Endodermal cell (in vitro differentiated cells): ENCODE measurements at places on chromosomes 16 and 17. TPM values are rescaled to one million over a fixed set of nuclear protein-coding genes. Genes with fewer than 3 reads are reported as not detected.

Gene SLC43A2
- 11.7 to 15.5 TPM (median 14.0 TPM) in 3 replicates for total RNA-seq

DNA sequence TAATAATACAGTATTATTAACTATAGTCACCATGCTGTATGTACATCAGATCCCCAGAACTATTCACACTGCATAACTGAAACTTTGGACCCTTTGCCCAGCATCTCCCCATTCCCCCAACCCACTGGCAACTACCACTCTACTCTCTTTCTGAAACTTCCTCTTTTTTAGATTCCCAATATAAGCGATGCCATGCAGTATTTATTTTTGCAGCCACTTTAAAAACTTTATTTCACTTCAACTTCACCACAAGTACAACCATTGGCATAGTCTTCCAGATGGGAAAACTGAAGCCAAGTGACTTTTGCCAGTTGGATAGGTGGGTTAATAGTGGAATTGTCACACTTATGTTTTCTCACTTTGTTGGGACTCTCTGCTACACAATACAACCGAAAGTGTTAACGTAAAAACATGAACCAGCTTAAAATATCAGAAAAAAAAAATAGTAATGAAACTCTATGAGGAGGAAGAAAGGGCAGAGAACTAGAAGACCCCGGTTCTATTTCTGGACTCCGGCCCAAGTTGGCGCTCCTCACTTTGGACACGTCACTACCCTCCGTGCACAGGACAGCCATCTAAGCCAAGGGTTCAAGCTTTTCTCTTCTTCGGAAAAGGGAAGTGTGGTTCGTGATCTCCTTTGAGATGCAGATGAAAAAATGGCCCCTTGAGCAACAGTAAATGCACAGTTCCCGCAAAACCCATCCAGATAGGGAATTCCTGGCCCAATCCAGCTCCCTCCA is 743 bp downstream of the SHCBP1 start:
- no peak for DNase-seq

- no peak for DNase-seq
Measured at GRCh38 chr16:12195296-12195695, 218.8 kb downstream of the SNX29 start.

DNA sequence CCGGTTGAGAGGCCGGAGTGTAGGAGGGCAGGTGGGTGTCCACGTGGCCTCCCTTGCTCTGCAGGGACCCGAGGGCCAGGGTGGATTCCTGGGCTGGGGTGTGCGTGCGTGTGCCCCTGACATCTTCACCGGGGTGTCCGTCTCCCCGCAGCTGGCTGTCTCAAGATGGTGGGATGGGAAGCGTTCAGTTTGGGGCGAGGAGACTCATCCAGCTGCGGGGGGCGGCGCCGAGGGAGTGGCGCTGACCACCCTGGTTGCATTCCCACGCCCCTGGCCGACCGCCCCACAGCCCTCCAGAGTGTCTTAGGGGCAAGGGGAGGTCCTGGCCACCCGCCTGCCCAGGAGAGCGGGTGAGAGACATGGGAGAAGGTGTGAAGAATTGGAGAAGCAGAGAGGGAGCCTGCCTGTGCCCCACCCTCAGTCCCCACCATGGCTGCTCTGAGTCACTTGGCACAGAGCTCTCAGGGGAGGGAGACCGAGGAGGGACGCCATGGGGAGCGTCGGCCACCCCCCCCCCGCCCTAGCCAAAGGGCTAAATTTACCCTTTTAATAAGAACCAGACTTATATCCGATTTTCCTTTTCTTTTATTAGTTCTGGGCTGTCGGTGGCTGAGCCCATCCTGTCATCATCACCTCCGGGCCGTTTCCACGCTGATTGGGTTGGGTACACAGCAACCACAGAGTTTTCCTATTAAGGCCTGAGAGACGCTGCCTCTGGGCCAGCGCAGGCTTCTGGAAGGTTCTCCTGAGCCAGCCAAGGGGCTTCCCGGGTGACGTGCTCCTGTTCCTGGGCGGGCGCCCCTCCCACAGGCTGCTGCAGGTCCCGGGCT is 22.0 kb downstream of the BAHCC1 start:
- no peak for DNase-seq

DNA sequence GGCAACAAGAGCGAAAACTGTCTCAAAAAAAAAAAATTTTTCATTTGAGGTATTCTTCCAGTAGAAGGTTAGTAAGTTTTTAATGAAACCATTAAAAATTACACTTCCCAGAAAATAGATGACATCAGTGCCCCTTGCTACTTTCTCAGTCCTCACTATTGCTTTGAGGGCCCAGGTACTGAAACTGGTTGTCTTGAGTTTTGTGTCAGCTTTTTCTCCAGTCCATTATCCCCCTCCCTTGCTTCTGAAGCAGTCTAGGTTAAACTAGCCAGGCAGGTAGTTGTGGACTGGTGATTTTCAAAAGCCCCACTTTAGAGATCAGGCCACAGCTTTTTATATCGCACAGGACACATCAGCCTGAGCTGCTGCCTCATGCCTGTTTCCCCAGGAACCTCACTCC is 10.9 kb downstream of the SMCR8 start:
- DNase-seq: no peak
